ENCODE measurements at places on chromosomes 2 and 18. TPM values are rescaled to one million over a fixed set of nuclear protein-coding genes. Genes with fewer than 3 reads are reported as not detected.
A peak's percentile ranks its signal among the peaks of the same experiment; 100 is the strongest.

Gene CCDC138
- total RNA-seq: 9.1 TPM

Gene SLC19A3
- total RNA-seq: under 0.01 TPM

Gene CFC1B
- not detected for total RNA-seq

Gene LHCGR
- total RNA-seq: under 0.01 TPM

Gene IHH
- total RNA-seq: not detected

Gene GPR75
- 2.6 TPM for total RNA-seq

Gene HOXD9
- total RNA-seq: 10.6 TPM

GRCh38 chr18:67954594-67954993 is 438.1 kb upstream of the DSEL start:
- no peak for DNase-seq

GRCh38 chr2:108935271-108935741 is 53.7 kb downstream of the EDAR start:
- DNase-seq: no peak

DNA sequence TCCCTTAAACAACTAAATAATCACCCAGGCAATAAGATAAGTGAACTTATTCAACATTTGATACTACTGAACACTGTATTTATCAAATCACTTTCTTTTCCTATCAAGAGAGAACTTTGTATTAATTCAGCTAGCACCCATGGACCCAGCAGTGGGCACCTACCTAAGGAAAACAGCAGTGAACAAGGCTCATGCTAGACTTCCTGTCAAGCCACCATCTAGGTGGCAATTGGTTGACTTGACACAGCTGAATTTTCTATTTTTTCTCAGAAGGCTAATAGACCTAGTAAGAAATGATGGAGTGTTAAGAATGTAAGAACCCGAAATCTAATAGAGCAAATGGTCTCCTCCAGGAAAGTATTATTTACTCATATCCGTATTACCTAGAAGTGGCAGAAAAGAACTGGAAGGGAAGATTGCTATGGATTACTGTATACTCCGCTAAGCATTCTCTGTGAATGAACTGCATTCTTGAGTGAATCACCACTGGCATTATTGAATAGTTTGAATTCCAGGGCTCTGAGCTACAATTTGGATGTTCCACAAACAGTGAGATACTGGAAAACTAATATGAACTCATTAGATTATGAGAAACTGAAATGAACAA is 988.2 kb upstream of the CDH2 start:
- DNase-seq: peak; percentile 52

- peak; percentile 32 for DNase-seq
These were observed 13.3 kb downstream of the LIMS2 start for GRCh38 chr2:127661949-127662510.

DNA sequence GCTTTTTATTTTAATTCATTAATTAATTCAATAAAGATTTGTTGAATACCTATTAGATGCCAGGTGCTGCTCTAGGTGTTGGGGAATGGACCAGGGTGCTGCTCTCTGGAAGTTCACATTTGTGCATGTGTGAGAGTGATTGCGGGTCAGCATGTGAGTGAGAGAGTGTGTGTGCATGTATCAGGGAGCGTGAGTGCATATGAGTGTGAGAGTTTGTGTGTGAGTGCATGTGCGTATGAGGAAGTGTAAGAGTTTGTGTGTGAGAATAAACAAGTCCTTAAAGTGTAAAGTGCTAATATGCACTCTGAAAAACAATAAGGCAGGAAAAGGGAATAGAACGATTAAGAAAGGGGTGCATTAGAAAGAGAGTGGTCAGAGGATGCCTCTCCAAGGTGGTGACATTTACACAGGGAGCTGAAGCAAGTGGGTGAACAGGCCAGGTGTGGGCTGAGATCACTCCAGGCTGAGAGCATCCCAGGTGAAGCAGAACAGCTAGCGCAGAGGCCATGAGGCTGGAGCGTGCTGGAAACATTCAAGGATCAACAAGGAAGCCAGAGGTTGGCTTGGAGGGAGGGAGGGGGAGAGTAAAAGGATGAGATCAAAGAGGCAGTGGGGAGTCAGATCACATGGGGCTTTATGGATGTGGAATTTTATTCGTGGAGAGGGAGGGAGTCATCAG is 50.5 kb upstream of the SLC1A4 start:
- no peak for DNase-seq

DNA sequence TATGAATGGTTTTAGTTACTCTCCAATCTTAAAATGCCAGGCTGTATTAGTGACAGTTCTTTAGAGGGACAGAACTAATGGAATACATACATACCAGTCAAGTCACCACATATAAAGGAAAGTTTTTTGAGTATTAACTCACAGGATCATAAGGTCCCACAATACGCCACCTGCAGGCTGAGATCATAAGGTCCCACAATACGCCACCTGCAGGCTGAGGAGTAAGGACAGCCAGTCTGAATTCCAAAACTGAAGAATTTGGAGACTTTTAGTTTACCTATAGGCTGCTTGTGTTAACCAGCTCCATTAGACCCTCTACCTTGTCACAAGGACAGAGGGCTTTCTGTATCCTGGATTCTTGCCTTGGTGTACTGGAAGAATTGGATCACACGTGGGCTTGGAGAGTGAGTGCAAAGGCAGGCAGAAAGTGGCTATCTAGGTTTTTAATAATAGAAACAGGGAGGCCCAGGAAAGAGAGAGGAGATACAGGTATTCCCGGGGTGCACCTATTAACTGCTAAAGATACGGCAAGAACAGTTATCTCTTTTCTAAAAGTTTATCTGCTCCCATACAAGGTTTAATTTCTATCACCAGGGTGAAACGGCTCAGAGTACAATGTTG is 234.9 kb upstream of the CYRIA start:
- peak; percentile 8 for DNase-seq

- DNase-seq: no peak
These were observed 78.4 kb upstream of the CTDP1 start for GRCh38 chr18:79601234-79601633.

DNA sequence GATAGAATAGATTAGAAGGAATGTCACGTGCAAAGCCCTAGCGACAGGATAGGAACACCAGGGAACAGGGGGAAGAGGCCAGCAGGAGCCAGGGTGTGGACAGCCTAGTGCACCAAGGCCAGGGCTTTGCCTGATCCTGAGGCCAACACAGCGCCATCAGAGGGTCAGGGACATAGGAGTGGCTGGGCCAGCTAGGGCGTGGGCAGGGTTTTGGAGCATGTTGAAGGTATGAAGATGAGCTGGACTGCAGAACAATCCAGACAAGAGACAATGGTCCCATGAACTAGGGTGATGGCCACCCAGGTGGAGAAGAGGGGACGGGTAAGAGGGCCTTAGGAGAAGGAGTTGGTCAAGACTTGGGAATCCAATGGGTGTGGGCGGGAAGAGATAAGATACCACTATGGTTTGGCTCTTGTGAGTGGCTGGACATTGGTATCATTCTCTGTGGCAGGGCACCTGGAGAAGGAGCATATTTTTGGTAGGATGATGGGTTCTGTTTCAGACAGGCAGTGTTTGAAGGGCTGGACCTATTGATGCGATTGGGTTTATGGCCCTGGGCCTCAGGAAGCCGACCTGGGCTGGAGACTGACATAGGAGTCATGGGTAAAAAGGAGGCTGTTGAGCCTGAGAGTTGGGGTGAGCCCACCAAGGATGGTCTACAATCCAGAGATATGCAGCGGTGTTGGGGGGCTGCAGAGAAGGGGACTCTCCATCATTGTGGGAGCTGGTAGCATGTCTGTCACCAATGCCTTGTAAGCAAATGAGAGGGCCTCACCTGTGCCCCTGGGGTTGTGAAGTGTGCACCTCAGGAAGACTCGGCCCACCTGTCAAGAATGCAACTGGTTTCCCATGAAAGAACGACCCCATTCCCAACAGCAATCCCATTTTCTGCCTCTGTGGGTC is 2.0 kb upstream of the HS1BP3 start:
- no peak for DNase-seq

GRCh38 chr18:41009926-41010325 is 945.1 kb upstream of the PIK3C3 start:
- DNase-seq: no peak

- no peak for DNase-seq
These were observed 3.8 kb downstream of the SIX2 start for GRCh38 chr2:45005261-45006002.

DNA sequence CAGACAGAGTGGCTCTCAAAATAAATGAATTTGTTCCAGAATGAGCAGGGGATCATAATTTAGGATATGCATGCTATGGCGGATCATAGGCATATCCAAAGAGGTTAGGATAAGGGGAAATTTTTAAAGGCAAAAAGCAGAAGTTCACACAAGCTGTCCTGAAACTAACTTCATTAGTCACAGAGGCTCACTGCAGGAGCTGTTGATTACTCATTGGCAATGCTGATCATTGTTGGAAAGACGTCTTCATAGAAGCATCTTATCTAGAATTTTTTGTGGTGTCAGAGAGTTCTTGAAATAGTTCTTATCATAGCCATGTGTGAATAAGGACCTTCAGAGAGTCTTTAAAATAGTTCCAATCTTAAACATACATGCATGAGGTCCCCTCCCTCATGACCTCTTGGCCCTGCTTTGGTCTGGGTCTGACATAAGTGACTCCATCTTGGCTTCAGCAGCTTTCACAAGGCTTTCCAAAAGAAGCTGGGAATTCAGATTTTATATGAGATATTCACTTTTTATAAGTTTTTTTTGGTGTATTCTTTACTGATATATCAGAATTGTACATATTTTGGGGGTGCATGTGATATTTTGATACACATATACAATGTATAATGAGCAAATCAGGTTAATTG is 7.5 kb upstream of the CCDC195 start:
- no peak for DNase-seq

GRCh38 chr2:74458132-74458937 is at the start of gene WBP1:
Gene WBP1, plus strand, starts transcription at chr2:74458438. Its CDS starts 165 bp downstream, at chr2:74458603.
- DNase-seq: peak; percentile 100

GRCh38 chr2:6841537-6842287 is 24.0 kb downstream of the CMPK2 start:
- DNase-seq: no peak

DNA sequence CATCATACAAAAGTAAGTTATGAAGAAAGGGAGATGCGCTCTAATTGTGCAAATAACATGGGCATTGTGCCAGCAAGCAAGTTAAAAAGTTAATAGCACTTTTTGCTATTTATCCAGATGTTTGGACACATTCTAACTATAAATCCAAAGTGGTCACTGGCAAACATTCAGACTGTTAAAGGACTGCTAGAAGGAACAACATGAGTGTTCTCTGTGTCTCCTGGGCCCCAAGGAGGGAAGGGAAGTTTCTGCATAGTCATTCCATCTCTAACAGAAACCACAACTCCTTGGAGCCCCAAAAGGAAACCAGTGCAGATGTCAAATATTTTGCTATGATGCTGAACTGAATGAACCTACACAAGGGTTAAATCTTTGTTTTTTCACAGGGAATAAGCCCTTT is 213.3 kb upstream of the HNRNPA3 start:
- DNase-seq: peak; percentile 37

DNA sequence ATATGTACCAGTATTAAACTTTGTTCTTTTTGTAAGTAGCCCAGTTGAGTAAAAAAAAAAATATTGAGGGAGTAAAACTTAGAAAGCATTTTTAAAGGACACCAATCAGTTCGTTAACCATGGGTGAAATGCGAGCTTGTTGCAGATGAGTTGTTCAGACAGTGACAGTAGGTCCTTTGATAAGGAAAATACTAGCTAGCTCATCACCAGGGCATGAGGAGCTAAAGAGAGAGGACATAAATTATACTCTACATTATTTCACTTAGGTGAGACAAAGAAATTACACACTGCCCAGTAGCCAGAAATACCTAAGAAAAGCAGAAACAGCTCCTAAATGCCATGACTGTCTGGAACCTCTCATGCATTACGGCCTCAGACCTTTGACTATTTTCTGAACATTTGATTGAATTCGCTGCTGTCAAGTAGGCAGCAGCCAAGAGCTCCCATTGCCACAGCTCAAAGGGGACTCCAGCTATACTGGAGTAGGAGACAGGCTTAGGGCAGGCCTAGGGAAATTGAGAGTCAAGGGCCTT is 2.6 kb upstream of the HNRNPLL start:
- no peak for DNase-seq
